NCI-H1092 treated with DMSO at 0.1 percent for 48 hours (cell line): ENCODE measurements at places on chromosomes 3 and 15.
A peak's percentile ranks its signal among the peaks of the same experiment; 100 is the strongest.

- no peak for DNase-seq
Observed at GRCh38 chr3:176579711-176580185, 617.5 kb downstream of the TBL1XR1 start.

GRCh38 chr3:71078723-71079525 is 504.6 kb downstream of the FOXP1 start:
- DNase-seq = no peak

- DNase-seq = no peak
Observed at GRCh38 chr15:61537337-61537736, 308.2 kb upstream of the RORA start.

GRCh38 chr3:9946112-9947024 is 5.8 kb downstream of the PRRT3 start:
- peak; percentile 78 for DNase-seq

- DNase-seq = no peak
Observed at GRCh38 chr15:56910801-56911200, 7.6 kb upstream of the TCF12 start.
